ENCODE measurements at places on chromosomes 6 and 20. TPM values are rescaled to one million over a fixed set of nuclear protein-coding genes. Genes with fewer than 3 reads are reported as not detected.

DNA sequence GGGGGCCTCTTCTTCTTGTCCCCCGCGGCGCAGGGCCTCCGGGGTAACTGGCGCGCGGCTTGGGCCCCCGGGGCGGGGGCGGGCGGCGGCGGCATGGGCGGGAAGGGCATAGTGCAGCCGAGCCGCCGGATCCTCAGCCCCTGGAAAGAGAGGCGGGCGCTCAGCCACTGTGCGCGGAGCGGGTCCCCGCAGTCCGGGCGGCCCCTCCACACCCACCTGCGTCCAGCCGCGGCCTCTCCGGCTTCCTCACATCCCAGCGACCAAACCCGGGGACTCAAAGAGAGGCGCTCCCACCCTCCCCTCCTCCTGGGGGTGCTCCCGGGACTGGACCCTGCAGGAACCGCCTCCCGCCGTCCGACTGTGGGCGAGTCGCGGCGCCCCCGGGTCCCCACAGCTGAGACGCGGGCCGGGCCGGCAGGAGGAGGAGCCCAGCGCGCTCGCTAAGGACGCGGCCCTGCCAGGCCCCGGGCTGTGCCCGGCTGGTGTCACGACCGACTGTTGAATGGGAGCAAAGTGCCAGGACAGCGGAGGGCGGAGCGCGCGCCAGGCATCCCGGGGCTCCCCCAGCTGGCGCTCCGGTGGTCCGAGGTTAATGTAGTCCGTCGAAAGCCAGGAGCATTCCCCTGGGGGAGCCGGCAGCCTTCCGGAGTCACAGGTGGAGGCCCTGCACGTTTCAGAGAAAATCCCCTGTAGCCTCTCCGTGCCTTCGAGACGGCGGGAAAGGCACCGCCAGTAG is at the start of gene PRR18:
Gene PRR18, minus strand, starts transcription at position 360 of the 736 bp plus-strand sequence. Its CDS starts 250 bp downstream, at position 110.
- peaks cover 42% of the 10 kb centered on the region for H3K27me3 ChIP-seq
- H3K4me3 ChIP-seq = peak within 1 kb of the TSS; percentile 66
- no peak within 1 kb of the TSS for H3K27ac ChIP-seq
- H3K4me1 ChIP-seq = no peaks in the 10 kb centered on the region
- DNase-seq = no peak
- H3K36me3 ChIP-seq = no peaks in the 10 kb centered on the region

- H3K4me1 ChIP-seq = no peaks in the 10 kb centered on the region
- no peak overlapping the region for H3K27ac ChIP-seq
- no peaks in the 10 kb centered on the region for H3K27me3 ChIP-seq
- no peak overlapping the region for H3K4me3 ChIP-seq
Observed at GRCh38 chr20:11083841-11084240, 410.0 kb upstream of the JAG1 start.

DNA sequence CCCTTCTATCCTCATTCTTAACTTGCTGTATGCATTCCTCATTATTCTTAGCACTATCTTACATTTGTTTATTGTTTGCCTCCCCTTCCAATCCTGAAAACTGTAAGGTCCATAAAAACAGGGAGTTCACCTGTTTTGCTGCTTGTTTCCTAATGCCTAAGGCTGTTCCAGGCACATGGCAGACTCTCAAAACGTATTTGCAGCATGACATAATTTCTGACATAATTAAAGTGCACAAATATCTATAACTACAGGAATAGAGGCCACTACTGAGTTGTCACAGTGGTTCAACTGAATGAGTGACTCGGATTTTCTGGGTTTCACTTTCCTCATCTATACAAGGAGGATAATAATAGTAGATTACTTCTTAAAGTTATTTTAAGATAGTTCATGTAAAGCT is 83.0 kb downstream of the HFE start:
- peak overlapping the region; percentile 87 for H3K27ac ChIP-seq
- H3K4me1 ChIP-seq = peaks cover 6% of the 10 kb centered on the region
- no peak for DNase-seq
- H3K27me3 ChIP-seq = no peaks in the 10 kb centered on the region
- no peak overlapping the region for H3K4me3 ChIP-seq

Gene EBF4
- total RNA-seq = 1.3 TPM

DNA sequence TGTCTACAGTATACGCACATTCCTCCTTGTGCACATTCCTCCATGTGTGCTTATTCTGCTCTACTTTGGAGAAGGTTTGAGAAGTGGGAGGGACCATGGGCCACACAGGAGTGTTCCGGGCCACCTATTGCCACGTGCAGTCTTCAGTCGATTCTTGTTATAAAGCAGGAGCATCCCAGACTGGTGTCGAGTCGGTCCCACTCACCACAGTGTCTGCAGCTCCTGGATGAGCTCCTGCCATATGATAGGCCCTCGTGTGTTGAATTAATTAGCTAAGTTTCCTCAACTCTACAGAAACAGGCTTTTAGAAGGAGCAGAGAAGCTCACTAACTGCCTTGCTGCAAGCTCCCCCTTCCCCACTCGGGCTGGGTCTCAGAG is 22.6 kb downstream of the ENTPD6 start:
- no peak overlapping the region for H3K4me3 ChIP-seq
- H3K4me1 ChIP-seq = peaks cover 10% of the 10 kb centered on the region
- no peak overlapping the region for H3K27ac ChIP-seq
- H3K27me3 ChIP-seq = no peaks in the 10 kb centered on the region

DNA sequence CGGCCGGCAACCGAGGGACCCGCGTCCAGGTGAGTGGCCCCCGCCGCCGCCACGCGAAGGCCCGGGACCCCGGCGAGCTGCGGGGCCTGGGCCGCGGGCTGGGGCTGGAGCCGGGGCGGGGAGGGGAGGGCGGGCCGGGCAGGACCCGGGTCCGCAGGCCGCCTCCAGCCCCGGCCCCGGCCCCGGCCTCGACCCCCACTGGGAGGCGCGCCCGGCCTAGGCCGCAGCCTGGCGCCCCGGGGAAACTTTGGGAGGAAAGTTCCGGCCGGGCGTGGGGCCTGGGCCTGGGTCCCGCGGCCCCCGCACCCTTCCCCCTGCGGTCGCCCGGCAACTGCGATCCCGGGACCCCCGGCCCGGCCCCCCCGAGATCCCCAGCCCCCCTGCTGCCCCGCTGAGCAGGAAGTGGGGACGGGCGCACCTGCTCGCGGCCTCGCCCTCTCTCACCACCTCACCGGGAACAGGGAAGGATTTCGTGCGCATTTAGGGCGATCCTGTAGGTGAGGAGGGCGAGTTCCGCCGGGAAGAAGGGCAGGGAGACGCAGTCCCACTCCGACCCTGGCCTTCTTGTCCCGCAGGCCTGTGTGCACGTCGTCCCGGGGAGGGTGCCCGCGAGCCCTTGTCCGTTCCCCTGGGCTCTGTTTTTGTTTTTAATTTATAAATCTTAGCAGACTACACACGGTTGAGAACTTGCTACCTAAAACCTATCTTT is 402 bp downstream of the OSBPL2 start:
- peak overlapping the region; percentile 73 for H3K4me3 ChIP-seq
- H3K4me1 ChIP-seq = peaks cover 56% of the 10 kb centered on the region

GRCh38 chr6:33812669-33813068 is 8.9 kb upstream of the MLN start:
- peaks cover 64% of the 10 kb centered on the region for H3K27me3 ChIP-seq
- DNase-seq = peak; percentile 44
- no peak overlapping the region for H3K27ac ChIP-seq
- no peaks in the 10 kb centered on the region for H3K36me3 ChIP-seq
- no peaks in the 10 kb centered on the region for H3K4me1 ChIP-seq
- no peak overlapping the region for H3K4me3 ChIP-seq

Gene RBM12
- total RNA-seq = 59.5 TPM

GRCh38 chr6:11011787-11012234 is 32.3 kb downstream of the ELOVL2 start:
- H3K27me3 ChIP-seq = peaks cover 20% of the 10 kb centered on the region
- H3K4me3 ChIP-seq = no peak overlapping the region
- no peak for DNase-seq
- no peaks in the 10 kb centered on the region for H3K4me1 ChIP-seq
- peaks cover 2% of the 10 kb centered on the region for H3K36me3 ChIP-seq
- no peak overlapping the region for H3K27ac ChIP-seq

DNA sequence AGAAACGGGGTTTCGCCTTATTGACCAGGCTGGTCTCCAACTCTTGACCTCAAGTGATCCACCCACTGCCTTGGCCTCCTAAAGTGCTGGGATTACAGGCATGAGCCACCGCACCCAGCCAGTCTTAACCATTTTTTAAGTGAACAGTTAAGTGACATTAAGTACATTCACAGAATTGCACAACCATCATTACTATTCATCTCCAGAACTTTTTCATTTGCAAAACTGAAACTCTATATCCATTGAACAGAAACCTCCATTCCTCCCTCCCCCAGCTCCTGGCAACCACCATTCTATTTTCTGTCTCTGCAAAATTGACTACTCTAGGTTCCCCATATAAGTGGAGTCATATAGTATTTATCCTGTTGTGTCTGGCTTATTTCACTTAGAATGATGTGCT is 59.7 kb downstream of the PLCB4 start:
- no peaks in the 10 kb centered on the region for H3K4me1 ChIP-seq
- H3K27me3 ChIP-seq = no peaks in the 10 kb centered on the region
- no peak overlapping the region for H3K4me3 ChIP-seq
- no peak for DNase-seq

DNA sequence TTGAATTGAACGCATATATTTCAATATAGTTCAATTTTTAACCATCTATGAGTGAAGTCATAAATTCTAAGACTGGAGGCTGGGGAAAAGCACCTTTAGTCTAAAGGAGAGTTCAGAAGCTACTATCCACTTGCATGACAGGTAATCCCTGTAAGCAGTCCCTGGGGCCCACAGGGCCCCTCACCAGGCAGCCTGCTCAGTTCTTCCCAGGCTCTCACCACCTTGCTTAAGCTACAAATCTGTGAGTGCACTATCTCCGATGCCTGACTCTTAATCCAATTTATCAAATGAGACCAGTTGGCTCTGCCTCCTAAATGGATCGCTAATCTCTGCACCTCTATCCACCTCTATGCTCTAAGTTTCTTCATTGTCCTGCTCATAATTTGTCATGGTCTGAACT is 413.8 kb downstream of the PTPRT start:
- H3K36me3 ChIP-seq = no peaks in the 10 kb centered on the region
- DNase-seq = no peak
- no peak overlapping the region for H3K27ac ChIP-seq
- H3K4me3 ChIP-seq = no peak overlapping the region
- H3K27me3 ChIP-seq = peaks cover 2% of the 10 kb centered on the region

Gene HRH3
- not detected for total RNA-seq

DNA sequence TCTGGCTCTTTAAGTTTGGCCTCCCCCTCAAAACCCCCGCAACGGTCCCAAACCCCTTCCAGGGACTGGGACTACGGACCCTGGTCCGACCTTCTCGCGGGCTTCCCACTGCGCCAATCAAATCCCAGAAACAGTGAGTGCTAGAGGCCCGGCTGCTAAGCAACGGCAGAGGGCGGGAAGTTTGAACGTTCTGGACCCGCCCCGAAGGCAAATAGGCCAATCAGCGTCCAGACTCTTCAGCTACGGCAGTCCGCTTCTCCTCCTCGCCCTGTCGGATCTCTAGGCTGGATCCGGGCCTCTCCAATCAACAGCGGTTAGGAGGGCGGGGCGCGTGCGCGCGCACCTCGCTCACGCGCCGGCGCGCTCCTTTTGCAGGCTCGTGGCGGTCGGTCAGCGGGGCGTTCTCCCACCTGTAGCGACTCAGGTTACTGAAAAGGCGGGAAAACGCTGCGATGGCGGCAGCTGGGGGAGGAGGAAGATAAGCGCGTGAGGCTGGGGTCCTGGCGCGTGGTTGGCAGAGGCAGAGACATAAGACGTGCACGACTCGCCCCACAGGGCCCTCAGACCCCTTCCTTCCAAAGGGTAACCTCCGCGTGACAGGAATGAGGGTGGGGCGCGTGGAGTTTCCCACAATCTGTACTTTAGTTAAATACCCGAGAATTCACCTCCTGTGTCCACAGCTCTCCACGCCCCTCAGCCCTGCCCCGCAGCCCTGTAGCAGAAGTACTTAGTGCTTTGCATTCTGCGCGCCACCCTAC is at the start of gene MSH5:
Gene MSH5, plus strand, starts transcription at position 367 of the 758 bp plus-strand sequence. CDS start 462 bp downstream, outside the sequence.
- H3K27ac ChIP-seq = no peak within 1 kb of the TSS
- H3K4me3 ChIP-seq = peak within 1 kb of the TSS; percentile 74
- DNase-seq = peak; percentile 99
- H3K27me3 ChIP-seq = peaks cover 2% of the 10 kb centered on the region
- no peaks in the 10 kb centered on the region for H3K36me3 ChIP-seq
- H3K4me1 ChIP-seq = peaks cover 15% of the 10 kb centered on the region

Gene FRK
- 2.0 TPM for total RNA-seq

Gene MEA1
- 27.5 TPM for total RNA-seq

- no peak overlapping the region for H3K4me3 ChIP-seq
- H3K36me3 ChIP-seq = no peaks in the 10 kb centered on the region
- no peaks in the 10 kb centered on the region for H3K27me3 ChIP-seq
- H3K4me1 ChIP-seq = no peaks in the 10 kb centered on the region
- DNase-seq = no peak
- no peak overlapping the region for H3K27ac ChIP-seq
Observed at GRCh38 chr6:152720974-152721373, 23.3 kb downstream of the MYCT1 start.

Gene PKIB
- total RNA-seq = 0.20 TPM

DNA sequence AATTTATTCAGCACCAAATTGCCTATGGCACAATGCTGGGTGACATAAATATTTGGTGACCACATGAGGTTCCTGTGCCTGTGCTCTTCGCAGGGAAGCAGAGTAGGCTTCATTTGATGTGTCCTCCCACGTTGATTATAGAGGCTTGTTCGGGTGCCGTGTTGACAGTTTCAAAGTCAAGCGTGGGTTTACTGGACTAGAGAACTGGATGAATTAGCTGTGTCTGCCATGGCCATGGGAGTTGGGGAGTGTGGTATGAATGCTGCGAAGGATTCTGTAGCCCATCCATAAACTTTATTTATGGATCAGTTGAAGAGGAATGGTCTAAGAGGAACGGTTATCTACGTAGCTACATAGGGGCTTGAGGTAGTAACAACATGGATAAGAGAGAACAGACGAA is 11.0 kb downstream of the CD109 start:
- DNase-seq = no peak
- H3K4me3 ChIP-seq = no peak overlapping the region
- H3K4me1 ChIP-seq = no peaks in the 10 kb centered on the region
- H3K36me3 ChIP-seq = no peaks in the 10 kb centered on the region

DNA sequence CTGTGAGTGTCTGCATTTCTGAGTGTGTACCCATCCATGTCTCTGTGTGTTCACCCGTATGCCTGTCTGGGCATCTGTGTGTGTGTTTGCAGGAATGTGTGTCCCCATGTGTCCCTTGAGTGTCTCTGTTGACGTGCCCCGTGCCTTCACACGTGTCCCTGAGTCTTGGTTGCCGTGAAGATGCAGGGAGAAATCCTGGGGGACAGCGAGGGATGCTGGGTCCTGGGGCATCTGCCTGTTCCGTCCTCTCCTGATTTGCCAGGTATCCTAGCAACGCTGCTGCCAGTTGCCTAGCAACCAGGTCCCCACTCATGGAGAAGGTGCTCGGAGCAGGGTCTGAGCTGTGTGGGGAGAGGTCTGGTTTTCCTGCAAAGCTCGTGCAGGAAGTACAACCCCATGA is 6.0 kb upstream of the LKAAEAR1 start:
- no peak overlapping the region for H3K27ac ChIP-seq
- peaks cover 26% of the 10 kb centered on the region for H3K27me3 ChIP-seq
- no peaks in the 10 kb centered on the region for H3K4me1 ChIP-seq
- H3K36me3 ChIP-seq = no peaks in the 10 kb centered on the region
- DNase-seq = no peak

GRCh38 chr6:51584163-51584562 is 503.2 kb downstream of the PKHD1 start:
- no peak overlapping the region for H3K4me3 ChIP-seq
- DNase-seq = no peak
- no peaks in the 10 kb centered on the region for H3K36me3 ChIP-seq
- no peaks in the 10 kb centered on the region for H3K27me3 ChIP-seq
- H3K27ac ChIP-seq = no peak overlapping the region

GRCh38 chr6:40164345-40164755 is 230.1 kb upstream of the MOCS1 start:
- DNase-seq = peak; percentile 13
- H3K4me1 ChIP-seq = no peaks in the 10 kb centered on the region
- H3K27me3 ChIP-seq = no peaks in the 10 kb centered on the region
- H3K4me3 ChIP-seq = no peak overlapping the region
- H3K36me3 ChIP-seq = no peaks in the 10 kb centered on the region
